ENCODE measurements at places on chromosomes 2 and 18.

GRCh38 chr2:47167149-47167548, 12.0 kb upstream of the STPG4 start:
- no peak for DNase-seq

DNA sequence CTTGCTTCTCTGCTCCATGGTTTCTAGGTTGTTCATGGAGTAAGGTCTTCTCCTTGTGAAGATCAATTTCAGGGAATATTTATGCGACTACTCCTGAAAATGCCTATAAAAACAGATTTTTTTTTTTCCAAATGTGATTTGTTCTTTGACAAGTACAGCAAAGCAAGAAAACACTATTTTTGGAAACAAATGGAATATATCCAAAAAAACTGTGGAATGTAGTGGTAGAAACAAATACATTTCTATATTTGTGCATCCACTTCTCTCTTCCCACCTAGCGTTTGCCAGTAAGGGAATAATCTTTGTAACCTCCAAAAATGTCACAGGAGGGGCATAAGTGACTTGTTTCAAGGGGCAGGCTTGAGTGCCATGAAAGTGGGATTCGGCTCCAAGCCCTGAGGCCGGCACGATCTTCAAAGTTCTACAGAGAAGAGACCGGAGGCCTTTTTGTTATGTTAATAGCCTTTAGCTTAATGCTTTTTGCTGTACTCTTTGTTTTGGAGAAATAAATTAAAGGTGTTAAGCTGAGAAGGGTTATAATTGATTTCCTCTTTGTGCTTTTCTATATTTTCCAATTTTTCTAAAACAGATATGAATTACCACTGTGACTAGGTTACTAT, 200.6 kb downstream of the NRP2 start:
- no peak for DNase-seq

DNA sequence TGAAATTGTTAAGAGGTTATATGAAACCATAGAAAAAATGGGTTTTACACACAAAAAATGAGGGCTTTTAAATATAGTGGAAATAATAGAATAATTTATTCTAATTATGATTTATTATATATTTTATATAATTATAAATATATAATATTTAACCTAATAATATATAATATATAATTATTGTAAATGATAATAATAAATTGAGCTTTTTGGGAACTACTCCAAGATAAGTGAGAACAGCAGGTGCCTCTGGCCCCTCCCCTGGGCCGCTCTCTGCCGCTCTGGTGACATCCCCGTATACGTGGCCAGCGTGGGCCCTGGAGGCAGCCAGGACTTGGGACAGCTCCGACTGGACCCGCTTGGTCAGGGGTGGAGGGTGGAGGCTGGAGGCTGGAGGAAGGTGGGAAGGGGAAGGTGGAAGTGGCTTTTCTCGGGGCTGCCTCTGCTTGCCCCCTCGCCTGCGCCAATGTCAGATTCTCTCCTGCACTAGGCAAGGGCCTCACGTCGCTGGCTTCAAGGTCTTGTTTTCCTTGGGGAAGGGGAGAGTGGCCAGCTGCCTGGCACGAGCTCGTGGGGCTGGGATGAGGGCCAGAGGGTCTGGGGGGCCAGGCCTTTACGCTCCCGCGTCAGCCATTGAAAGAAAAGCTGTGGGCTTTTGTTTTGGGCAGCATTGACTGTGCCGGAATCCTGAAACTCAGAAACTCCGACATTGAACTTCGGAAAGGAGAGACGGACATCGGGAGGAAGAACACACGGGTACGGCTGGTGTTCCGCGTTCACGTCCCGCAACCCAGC, 54.8 kb downstream of the NFATC1 start:
- DNase-seq: no peak

GRCh38 chr2:3628800-3629199, 29.2 kb upstream of the ALLC start:
- no peak for DNase-seq

- no peak for DNase-seq
These were observed 352.5 kb upstream of the GULP1 start for GRCh38 chr2:187939180-187939579.

- no peak for DNase-seq
These were observed 123.1 kb downstream of the EIPR1 start for GRCh38 chr2:3254442-3254941.

GRCh38 chr2:154961676-154962075, 263.2 kb downstream of the KCNJ3 start:
- no peak for DNase-seq

- DNase-seq: no peak
These were observed 871.8 kb downstream of the SUCLG1 start for GRCh38 chr2:83587309-83587708.

GRCh38 chr2:68905116-68905515, 33.9 kb upstream of the BMP10 start:
- no peak for DNase-seq

GRCh38 chr2:65349863-65350262, 82.5 kb downstream of the SPRED2 start:
- DNase-seq: no peak

DNA sequence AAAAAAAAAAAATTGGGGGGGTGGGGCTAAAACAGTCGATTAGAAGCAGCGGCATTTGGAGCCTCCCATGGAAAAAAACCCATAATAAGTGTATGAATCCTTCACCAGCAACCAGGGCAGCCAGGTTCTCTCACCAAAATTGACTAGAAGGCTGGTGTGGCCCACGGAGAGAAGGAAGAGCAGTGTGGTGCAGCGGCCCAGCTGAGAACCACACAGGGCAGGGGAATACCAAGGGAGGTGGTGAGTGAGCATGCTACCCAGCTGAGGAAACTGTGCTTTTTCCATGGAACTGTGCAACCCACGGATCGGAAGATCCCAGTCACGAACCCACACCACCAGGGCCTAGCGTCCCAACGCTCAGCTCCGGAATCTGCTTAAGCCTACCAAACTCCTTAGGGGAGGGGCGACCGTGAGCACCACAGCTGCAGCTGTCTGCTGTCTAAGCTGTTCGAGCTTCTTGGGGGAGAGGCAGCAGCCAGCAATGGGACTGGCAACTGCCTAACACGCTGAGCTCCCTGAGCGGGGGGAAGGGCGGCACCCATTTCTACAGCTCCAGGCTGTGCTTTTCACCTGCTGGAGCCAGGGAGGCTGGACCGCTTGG, 1037.2 kb upstream of the ACVR2A start:
- no peak for DNase-seq

DNA sequence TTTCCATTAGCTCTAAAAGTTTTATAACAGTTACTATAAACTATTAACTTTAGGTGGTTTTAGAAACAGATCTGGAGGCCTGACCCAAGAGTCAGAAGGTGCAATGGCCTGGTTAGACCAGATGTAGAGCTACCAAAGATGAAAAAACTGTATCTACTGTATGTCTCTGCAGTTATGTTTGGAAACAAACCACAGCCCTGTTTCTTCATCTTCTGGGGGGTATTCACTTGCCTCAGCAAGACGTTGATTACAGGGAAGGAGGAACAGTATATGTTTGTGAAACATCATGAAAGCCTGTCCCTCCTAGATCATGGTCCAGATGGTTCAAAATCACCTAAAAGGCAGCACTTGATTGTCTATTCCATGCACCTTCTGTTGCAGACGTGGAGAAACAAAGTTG, 220.2 kb downstream of the SUCLG1 start:
- no peak for DNase-seq

- no peak for DNase-seq
These were observed 232.0 kb upstream of the NETO1 start for GRCh38 chr18:73099759-73100158.

DNA sequence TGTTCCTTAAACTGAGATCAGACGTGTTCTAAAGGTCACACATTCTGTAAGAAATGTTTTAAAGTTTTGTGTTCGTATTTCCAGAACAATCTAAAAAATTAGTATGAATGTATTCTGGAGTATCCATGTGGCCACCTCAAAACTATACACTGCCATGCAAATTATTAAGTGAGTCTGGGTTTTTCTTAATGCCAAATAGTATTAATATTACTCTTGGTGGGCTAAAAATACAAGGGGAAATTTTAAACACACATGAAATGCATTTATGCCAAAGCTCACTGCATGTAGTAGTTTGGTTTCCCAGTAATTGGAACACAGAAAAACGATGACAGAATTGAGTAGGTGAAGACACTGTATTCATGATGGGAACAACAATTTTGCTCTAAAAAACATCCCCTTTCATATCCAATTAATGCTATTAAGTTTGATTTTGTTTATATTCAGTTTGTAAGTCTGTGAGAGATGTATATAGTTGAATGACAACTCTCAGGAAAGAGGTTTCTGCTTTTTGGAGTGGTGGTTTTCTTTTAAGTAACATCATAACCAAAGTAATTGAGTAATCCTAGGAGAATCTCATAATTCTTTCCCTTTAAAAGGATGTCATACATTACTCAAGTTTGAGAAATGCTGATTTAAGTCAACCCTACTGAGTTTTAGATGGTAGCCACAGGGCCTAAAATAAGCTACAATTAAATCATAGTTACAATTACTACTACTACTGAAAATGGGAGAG, 75.7 kb upstream of the CDCA7 start:
- no peak for DNase-seq

GRCh38 chr2:152762202-152762601, 43.8 kb downstream of the ARL6IP6 start:
- no peak for DNase-seq

GRCh38 chr2:7108792-7109532, 191.8 kb downstream of the RNF144A start:
- no peak for DNase-seq

DNA sequence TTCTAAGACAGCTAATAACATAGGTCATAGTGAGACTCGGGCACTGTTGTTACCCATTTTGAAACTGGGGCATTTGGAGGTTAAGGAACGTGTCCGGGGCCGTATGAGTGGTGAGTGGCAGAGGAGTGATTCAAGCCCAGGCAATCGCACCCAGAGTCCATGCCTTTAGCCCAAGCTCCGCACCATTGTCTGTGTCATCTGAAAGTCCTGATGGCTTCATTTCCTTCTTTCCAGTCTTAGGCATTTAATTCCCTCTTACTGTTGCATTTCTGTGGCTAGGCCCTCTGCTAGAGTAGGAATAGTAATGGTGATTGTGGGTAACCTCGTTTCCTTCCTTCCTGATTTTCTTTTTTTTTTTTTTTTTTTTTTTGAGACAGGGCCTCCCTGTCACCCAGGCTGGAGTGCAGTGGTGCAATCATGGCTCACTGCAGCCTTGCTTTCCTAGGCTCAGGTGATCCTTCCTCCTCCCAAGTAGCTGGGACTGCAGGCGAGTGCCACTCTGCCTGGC, 49.8 kb upstream of the ASB1 start:
- DNase-seq: no peak

GRCh38 chr2:174753038-174753633, 11.1 kb downstream of the CHRNA1 start:
- DNase-seq: no peak

GRCh38 chr2:64770781-64771334, 117.1 kb upstream of the SERTAD2 start:
- no peak for DNase-seq

GRCh38 chr2:8146132-8147005, 535.5 kb upstream of the ID2 start:
- no peak for DNase-seq

DNA sequence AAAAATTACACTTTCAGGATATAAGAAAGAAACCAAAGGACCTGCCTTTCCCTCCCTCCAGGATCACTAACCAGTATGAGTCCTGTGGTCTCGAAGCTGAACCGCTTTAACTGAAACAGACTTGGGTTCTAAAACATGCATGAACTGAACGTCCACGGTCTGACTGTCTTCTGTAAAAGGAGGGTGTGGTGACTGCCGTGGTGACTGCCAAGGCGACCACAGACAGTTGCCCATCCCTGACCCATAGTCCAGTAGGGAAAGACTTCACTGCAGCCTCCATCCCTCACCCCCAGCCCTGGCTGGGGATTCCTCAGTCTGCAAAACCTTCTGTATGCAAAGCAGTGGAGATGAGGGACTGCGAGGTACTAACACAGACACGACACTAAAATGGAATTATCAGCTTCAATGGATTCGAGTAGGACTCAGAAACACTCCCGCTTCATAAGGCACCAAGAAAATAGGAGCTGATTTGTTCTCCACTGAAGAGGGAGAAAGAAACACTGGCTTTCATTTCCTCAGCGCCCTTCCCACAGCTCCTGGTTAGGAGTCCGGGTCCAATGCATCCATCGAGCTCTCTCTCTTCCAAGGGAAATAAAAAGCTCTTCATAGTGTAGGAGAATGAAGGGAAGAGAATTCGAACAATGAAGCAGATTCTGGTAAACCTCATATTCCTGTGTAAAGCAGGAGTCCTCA, 197.2 kb downstream of the HDAC4 start:
- no peak for DNase-seq

- DNase-seq: no peak
These were observed 338.7 kb downstream of the CDH2 start for GRCh38 chr18:27838225-27838624.

DNA sequence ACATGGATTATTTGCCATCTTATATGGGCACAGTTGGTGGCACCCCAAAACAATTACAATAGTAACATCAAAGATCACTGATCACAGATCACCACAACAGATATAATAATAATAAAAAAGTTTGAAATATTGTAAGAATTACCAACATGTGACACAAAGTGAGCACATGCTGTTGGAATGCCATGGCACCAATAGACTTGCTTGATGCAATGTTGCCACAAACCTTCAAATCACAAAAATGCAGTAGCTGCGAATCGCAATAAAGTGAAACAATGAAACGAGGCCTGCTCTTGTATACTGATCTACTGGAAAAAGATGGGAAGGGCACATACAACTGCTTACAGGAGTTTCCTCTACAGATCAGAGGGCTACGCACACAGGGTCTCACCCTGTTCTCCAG, 32.2 kb upstream of the AMMECR1L start:
- no peak for DNase-seq

GRCh38 chr2:19971691-19972090, 18.2 kb downstream of the WDR35 start:
- no peak for DNase-seq

GRCh38 chr18:65235966-65236624, 514.7 kb upstream of the CDH7 start:
- no peak for DNase-seq

- DNase-seq: no peak
These were observed 10.0 kb upstream of the DGUOK start for GRCh38 chr2:73916666-73917065.

DNA sequence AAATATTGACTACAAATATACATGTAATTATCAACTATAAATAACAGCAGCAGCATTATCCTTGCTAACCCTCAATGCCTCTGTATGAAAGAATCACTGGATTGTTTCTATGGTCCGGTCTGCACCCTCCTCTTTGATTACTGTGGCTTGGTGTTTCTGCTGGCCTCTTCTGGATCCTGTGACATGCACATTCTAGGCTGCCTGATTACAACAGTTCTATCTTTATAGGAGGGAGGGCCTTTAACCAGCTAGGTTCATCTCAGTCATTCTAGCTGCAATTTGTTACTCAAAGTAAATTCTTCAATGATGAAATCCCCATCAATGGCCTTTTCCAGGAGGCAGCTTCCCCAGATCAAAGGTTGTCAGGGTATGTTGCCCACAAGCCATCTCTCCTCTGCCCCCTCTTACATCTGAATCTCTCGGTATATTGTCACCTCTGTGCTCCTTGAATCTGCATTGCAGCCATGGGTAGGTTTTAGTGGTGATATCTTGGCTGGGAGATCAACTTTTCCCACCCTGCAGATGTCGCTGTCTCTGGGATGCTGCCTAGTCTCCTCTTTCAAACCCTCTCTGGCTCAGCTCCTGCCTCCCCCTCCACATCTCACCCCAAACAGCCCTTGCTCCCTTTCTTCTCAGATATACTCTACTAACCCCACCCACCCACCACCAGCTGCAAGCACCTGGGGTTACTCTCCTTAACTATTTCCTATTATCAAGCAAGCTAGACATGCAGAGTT, 106.2 kb upstream of the BZW1 start:
- no peak for DNase-seq
